ENCODE measurements at places on chromosomes 16 and 17.

GRCh38 chr17:13078591-13079385 is 61.0 kb upstream of the ELAC2 start:
- no peaks in the 10 kb centered on the region for H3K36me3 ChIP-seq
- no peaks in the 10 kb centered on the region for H3K4me1 ChIP-seq
- H3K27ac ChIP-seq: no peak overlapping the region
- DNase-seq: no peak
- H3K27me3 ChIP-seq: no peaks in the 10 kb centered on the region

DNA sequence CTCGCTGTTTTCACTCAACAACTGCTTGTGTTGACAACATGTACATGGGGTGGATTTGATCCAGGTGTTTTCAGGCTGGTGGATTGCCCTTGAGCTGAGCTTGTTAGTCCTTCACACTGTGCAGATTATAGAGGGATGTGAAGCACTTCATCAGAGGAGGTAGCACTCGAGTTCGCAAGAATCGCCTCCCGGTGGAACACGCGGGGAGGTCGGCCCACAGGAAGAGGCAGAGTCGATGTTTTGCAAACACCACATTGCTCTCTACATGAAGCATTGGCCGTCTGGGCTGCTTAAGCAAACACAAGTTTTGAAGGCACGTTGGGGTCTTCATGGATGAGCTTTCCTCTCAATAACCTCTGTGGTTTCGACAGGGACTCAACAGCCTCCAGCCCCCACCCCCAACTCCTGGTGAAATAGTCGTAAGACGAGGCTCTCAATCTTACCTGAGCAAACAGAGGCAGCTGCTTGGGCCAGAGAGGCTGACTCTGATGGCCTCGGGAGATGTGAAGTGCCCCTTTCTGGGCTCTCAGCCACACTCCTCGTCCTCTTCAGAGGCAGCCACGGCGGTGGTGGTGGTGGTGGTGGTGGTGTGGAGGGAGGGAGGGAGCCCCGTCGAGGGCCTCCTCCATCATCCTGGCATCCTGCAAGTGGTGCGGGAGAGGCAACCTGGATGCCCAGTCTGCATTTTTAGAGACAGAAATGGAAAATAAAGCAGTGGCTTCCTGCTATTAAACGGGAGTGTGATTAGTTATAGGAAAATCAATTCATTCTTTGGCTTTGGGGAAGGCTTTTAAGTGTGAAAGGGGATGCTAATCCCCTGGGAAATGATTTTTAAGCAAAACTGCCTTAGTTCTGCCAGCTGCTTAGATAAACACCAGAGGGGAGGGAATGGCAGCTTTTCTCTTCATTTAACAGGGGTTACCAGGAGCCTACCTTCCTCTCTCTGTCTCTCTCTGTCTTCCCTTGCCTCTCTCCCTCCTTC is 552.5 kb upstream of the EEF2KMT start:
- DNase-seq: no peak
- H3K4me3 ChIP-seq: no peak overlapping the region
- no peak overlapping the region for H3K27ac ChIP-seq
- no peaks in the 10 kb centered on the region for H3K36me3 ChIP-seq
- H3K4me1 ChIP-seq: no peaks in the 10 kb centered on the region

- no peak overlapping the region for H3K27ac ChIP-seq
- no peak overlapping the region for H3K4me3 ChIP-seq
- H3K4me1 ChIP-seq: peaks cover 2% of the 10 kb centered on the region
- H3K27me3 ChIP-seq: no peaks in the 10 kb centered on the region
- DNase-seq: no peak
Observed at GRCh38 chr17:5536866-5537650, 47.3 kb downstream of the NLRP1 start.

DNA sequence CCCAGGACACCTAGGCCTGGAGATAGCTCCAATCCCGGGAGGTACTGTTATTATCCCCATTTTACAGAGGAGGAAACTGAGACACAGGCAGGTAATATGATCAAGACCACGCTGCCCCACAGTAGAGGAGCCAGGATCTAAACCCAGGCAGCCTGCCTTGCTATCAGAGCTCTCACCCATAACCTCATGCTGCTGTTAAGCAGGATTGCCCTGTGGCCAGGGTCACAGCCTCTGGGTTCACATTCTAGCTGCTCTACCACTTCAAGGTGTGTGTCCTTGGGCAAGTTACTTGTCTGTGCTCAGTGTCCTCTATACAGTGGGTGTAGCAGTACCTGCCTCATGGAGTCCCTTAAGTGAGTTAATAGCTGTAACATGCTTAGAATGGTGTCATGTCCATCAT is 1015.3 kb downstream of the KCNJ18 start:
- H3K4me3 ChIP-seq: no peak overlapping the region
- H3K27me3 ChIP-seq: no peaks in the 10 kb centered on the region
- H3K27ac ChIP-seq: no peak overlapping the region
- H3K36me3 ChIP-seq: no peaks in the 10 kb centered on the region
- no peak for DNase-seq

- H3K36me3 ChIP-seq: peaks cover 6% of the 10 kb centered on the region
- no peaks in the 10 kb centered on the region for H3K27me3 ChIP-seq
- no peak overlapping the region for H3K27ac ChIP-seq
- H3K4me1 ChIP-seq: peaks cover 8% of the 10 kb centered on the region
Observed at GRCh38 chr17:44921122-44921882, 6.0 kb upstream of the GFAP start.

- H3K4me1 ChIP-seq: peaks cover 14% of the 10 kb centered on the region
- no peak overlapping the region for H3K4me3 ChIP-seq
- no peak overlapping the region for H3K27ac ChIP-seq
- no peaks in the 10 kb centered on the region for H3K27me3 ChIP-seq
- no peak for DNase-seq
Observed at GRCh38 chr17:36920032-36921005, 17.0 kb upstream of the LHX1 start.

GRCh38 chr16:9097266-9098219 is 6.1 kb downstream of the HAPSTR1 start:
- H3K4me1 ChIP-seq: peaks cover 2% of the 10 kb centered on the region
- DNase-seq: no peak
- H3K4me3 ChIP-seq: no peak overlapping the region
- H3K36me3 ChIP-seq: peaks cover 8% of the 10 kb centered on the region

DNA sequence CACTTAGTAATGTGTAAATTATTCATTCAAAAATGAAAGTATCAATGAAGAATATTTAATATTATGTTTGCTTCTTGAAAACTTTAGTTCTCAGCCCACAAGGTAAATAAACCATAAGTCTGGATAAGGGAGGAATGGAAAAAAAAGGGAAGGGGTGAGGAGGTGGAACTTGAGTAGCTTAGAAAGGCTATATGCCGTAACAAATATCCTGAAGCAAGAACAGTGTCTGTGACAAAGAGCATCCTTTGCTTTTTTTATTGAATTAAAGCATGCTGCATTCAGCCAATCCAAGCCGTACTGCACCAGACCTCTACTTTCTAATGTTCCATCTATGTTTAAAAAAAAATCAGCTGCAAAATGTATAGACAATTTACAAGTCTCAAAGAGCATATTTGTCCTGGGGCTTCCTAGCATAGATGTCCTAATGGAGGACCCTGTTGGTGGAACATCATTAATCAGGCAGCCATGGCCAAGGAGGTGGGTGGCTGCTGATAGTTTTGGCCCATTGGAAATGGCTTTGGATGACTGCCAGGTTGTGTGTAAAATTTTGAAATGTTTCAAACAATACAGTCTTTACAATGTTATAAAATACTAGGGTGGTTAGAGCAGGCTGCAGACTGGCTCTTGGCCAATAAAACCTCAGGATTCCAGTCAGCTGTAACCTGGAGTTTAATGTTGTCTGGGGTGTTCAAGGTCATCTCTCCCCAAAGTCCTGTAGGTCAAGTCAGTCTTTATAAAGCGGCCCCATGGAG is 895.8 kb upstream of the SOX9 start:
- no peak for DNase-seq
- H3K27me3 ChIP-seq: no peaks in the 10 kb centered on the region
- H3K4me3 ChIP-seq: no peak overlapping the region
- no peaks in the 10 kb centered on the region for H3K36me3 ChIP-seq
- H3K4me1 ChIP-seq: no peaks in the 10 kb centered on the region
